ENCODE measurements at places on chromosomes 3 and 15.

GRCh38 chr15:40047415-40048210 is 8.6 kb upstream of the SRP14 start:
- no peak for DNase-seq

DNA sequence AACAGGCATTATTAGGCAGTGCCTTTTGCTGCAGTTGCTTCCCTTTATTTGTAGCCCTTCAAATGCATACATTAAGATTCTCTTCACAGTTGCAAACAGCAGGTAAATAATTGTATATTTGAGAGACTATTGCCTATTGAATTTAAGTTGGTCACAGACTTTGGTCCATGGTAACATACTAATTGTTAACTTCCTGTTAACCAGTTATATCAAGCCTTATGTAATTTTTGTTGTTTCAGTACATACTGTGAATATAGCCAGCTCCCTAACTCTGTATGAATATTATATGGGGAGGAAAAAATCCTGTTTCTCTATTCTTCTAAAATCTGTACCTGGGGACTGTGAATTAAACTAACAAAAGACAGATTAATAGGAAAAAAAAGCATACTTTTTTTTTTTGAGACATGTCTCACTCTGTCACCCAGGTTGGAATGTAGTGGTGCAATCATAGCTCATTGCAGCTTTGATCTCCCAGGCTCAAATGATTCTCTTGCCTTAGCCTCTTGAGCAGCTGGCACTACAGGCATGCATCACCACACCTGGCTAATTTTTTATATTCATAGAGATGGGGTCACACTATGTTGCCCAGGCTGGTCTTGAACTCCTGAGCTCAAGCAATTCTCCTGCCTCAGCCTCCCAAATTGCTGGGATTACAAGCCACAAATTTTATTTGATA is 53.2 kb downstream of the CHL1 start:
- no peak for DNase-seq

GRCh38 chr15:37581866-37582532 is 352.4 kb upstream of the TMCO5A start:
- no peak for DNase-seq

DNA sequence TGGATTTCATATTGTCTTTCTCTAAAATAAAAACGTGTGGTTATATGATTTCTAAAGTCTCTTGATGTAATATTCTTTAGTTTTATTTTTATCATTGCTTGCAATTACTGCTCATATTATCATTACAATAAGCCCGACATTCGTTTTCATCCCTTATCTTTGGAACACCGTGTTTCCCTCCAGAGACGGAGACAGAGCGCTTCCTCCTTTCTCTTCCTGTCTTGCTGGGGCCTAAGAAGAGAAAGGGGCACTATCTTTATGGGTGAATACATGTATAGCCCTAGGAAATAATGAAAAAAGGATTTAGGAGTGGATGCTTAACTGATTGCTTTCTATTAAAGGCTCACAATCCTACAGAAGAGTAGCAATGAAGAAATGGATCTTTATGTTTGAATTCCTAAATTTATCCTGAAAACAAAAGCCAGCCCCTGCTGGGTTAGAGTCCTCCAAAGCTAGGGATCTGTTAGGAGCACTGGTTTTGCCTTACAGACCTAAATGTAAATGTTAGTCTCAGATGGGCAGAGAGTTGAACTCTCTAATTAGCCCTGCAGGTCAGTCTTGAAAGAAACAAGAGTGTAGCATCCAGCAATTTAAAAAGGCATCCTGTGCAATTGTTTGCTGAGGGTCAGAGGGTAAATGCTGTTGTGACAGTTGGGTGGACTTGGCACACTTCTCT is 145.1 kb downstream of the TP63 start:
- no peak for DNase-seq

GRCh38 chr15:72319360-72319984 is 485 bp downstream of the CELF6 start:
- no peak for DNase-seq

DNA sequence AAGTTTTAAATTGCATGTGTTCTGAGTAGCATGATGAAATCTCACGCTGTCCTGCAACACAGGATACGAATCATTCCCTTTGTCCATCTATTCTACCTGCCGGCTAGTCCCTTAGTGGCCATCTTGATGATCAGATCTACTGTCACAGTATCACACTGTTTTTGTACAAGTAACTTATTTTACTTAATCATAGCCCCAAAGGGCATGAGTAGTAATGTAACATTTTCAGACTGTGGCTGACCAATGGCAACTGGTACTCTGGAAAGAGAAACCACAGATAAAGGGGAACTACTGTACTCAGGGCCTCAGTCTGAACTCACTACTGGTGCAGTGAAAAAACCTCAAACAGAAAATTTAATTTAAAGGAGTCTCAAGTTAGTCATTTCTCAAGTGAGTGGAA is 127.3 kb upstream of the MRPL3 start:
- DNase-seq, result no peak

DNA sequence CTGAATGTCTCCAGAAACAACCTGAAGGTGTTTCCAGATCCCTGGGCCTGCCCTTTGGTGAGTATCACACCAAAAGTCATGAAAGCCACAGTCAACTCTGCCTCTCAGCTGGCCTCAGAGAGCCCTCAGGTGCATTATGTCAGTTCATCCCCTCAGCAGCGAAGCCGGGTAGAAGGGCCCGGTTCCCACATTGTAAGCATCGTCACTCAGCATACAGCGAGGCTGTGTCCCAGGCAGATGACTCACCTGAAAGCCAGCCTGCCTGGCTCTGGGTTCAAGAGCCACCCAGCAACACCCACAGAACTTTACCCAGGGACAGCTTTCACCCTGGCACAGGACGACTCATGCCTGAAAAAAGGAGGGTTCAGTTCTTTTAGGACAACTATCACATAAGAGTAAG is 91.6 kb downstream of the LRRK1 start:
- no peak for DNase-seq

DNA sequence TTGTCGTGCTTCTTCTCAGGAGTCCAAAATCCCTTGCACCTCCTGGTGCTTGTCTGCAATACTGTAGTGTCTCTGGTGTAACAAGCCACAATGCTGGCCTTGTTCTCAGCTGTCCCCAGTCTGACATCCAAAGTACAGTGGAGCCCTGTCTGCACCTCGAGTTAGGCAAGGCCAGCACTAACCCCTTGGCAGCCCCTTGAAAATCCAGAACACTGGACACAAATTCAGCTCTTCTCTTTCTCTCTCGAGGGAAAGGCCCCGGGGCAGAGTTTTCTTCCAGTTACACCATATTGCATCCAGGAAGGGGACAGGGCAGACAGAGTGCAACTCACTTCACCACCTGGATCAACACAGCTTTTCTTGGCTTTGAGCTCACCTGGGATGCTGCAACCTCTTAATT is 91.3 kb upstream of the ATP10A start:
- no peak for DNase-seq

DNA sequence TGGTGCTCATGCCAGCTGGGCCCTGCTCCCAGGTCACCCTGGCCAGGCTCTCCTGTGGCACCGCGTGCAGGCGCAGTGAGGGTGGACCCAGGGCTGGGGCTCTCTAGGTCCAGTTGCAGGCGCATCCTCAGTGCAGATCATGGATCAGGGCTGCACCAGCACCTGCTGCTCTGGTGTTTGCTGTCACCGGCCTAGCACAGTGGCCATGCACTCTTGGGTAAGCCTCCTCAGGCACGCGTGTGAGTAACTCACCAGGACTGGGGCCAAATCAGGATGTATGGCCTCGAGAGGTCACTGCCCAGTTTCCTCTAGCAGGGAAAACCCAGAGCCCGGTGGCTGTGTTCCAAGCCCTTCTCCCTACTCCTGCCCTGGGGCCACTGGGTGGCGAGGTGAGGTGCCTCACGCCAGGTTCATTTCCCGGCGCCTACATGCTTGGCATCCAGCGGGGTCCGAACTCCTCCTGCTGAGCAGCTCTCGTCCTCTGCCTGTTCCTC is 45.5 kb upstream of the SLC41A3 start:
- DNase-seq, result no peak

GRCh38 chr3:17398959-17399551 is 343.4 kb downstream of the TBC1D5 start:
- DNase-seq, result no peak

GRCh38 chr3:114760679-114761078 is 386.4 kb downstream of the ZBTB20 start:
- no peak for DNase-seq

DNA sequence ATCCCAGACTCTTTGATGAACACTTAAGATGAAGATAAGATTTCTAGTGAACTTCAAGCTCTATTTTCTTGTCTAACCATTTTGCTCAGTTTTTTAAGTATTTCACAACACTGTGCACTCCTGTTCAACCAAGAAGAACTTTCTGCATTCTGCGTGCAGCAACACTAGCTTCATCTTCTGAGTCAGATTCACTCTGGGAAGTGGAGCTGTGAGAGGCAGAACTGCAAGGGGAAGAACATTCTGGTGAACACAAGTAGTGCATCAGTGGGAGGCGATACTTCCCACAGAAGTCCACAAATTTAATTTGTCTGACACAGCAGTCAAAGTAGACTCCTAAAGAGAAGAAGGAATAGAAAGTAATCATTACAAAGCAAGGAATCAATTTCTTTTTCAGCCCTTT is 18.1 kb downstream of the LRRC58 start:
- no peak for DNase-seq

DNA sequence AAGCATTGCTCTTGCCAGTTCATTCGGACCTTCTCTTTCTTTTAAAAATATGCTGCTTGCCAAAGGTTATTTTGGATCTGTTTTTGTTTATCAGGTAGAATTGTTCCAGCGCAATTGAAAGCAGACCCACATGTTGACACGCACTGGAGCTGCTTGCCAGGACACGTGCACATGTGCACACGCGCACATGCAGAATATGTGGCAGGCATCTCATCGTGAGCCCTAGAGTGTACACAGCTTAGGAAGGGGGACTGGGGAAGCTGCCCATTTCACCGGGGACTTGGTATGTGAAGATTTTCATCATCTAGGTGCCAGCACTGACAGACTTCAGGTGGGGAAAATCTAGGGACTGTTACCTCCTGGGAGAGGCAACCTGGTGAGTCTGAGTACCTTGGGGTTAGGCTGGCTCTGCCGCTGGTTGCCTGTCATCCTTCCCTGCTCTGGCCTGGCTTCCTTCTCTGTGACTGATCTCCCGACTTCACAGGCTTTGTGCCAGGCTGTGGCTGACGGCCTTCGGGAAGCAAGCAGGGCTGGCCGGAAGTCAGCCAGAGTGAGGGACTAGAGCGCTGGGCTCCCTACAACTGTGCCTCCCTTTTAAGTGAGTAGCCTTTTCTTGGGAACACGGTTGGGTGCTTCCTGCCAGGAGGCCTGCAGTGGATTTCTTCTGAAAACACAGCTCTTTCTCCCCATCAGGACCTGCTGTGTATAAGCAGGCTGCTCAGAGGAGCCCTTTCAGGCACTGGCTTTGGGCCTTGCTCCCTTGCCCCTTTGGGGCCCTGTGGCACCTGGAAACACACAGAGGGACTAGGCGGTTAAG is 129.3 kb downstream of the EEFSEC start:
- no peak for DNase-seq

- DNase-seq, result no peak
These were observed 16.5 kb downstream of the VIPR1 start for GRCh38 chr3:42518800-42519567.

- DNase-seq, result no peak
These were observed 273.2 kb downstream of the NFKBIZ start for GRCh38 chr3:102122527-102122926.

GRCh38 chr15:100083572-100083971 is 258.2 kb downstream of the ADAMTS17 start:
- no peak for DNase-seq

- DNase-seq, result no peak
These were observed 399.7 kb upstream of the NR2F2 start for GRCh38 chr15:95930659-95931375.

DNA sequence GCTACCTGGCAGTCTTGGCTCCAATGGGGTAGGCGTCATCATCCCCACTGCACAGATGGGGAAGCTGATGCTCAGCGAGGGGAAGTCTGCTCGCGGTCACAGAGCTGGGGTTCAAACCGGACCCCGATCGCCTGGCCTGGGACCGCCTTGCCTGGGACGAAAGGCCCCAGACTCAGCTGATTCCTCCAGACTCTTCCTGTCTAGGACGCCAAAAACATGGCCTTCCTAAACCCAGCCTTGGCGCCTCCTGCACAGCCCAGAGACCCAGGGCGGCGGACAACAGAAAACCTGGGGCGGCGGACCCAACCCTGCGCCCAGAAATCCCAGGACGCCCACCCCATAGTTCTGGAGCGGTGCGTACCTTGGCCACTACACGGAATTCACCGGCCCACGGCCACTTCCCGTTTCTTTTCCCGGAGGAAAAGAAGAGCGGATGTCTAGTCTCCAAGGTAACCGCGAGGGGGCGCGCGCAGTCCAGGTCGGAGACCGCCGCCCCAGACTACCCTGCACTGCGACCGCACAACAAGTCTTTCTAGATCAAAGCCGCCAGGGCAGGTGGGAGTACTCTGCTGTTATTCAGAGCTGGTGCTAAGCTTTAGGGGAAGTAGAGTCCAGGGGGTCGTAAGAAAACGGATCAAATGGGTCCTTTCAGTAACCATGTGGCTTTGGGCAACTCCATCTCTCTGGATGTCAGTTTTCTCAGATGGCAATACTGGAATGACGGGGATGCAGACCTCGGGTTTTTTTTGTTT is 4.9 kb upstream of the IL17RD start:
- DNase-seq, result peak; percentile 23

DNA sequence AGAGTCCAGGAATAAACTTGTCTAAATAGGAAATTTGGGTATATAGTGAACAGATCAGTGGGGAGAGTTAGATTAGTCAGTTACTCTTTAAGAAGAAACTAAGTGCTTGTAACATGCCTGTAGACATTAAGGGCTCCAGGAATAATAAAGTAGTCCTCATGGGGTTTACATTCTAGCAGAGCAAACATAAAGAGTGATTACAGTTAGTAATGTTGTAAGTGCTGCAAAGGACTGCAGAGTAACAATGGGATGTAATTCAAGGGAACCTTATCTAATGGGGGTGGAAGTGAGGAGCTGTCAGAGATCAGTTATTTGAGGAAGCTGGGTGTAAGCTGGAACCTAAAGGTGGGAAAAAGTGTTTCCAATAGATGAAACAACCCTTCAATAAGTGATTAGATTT is 67.5 kb downstream of the ARIH1 start:
- DNase-seq, result no peak

DNA sequence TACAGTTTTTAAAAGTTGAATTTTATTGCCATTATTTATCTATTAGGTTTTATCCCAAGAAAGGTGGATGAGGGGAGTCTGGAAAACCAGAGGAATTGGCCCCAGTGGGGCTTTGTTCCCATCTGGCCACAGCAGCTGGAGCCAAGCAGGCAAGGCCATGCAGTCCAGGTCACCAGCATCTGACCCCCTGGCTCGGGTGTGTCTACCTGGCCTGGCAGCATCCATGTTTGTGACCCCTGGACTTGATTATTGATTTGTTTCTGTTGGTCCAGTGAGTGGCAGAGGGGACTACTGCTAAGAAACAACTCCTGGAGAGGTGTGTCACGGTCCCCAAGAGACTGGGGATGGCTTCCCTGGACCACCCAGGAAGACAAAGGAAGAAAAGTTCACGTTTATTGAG is 111.1 kb downstream of the NUP210 start:
- DNase-seq, result no peak

GRCh38 chr3:38018296-38019266 is 10.9 kb downstream of the PLCD1 start:
- DNase-seq, result no peak

DNA sequence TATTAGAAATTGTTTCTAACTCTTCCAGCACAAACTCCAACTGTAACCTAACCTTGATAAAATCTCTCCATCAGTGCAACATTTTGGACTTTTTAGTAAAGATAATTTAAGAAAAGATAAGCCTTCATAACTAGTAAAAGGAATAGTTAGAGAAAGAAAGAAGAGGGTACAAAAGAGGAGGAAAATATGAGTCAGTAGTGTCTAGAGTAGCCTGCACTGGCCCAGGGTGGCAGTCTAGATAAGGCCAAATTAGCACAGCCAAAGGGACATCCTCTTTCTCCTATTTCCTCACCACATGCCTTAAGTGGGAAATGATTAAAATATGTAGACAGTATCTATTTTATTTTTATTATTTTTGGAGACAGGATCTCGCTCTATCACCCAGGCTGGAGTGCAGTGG is 3.7 kb downstream of the PROS1 start:
- no peak for DNase-seq
